ENCODE measurements at places on chromosomes 5 and 9.

- no peak for DNase-seq
Measured at GRCh38 chr5:56513141-56513540, 280.0 kb upstream of the ANKRD55 start.

DNA sequence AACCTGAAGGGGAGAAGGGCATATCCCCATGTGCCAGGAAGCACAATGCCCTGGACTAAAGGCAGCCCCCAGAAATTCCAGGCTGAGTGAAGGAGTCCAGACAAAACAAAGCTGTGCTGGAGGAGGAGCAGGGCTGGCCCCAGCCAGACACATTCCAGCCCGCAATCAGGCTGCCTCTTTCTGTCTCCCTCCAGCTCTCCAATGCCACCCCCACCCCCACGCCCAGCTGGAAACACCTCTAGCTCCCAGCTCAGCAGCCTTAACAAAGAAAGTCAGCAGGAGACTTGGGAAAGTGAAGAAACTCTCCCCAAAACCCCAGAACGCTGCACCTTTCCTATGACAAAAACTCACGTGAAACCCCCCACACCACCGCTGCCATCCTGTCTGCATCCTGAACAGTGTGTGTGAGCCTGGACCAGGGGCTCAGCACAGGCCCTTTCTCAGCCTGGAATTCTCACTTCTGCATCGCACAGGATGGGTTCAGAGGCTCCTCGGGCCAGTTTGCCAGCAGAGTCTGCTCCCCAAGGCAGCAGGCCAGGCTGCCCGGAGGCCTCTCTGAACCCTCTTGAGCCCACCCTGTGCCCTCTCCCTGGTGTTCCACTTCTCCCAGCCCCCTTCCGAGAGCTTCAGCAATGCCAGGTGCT lies 96.2 kb upstream of the ICE1 start:
- no peak for DNase-seq

- no peak for DNase-seq
Measured at GRCh38 chr5:179759581-179760551, 27.2 kb downstream of the MAML1 start.

DNA sequence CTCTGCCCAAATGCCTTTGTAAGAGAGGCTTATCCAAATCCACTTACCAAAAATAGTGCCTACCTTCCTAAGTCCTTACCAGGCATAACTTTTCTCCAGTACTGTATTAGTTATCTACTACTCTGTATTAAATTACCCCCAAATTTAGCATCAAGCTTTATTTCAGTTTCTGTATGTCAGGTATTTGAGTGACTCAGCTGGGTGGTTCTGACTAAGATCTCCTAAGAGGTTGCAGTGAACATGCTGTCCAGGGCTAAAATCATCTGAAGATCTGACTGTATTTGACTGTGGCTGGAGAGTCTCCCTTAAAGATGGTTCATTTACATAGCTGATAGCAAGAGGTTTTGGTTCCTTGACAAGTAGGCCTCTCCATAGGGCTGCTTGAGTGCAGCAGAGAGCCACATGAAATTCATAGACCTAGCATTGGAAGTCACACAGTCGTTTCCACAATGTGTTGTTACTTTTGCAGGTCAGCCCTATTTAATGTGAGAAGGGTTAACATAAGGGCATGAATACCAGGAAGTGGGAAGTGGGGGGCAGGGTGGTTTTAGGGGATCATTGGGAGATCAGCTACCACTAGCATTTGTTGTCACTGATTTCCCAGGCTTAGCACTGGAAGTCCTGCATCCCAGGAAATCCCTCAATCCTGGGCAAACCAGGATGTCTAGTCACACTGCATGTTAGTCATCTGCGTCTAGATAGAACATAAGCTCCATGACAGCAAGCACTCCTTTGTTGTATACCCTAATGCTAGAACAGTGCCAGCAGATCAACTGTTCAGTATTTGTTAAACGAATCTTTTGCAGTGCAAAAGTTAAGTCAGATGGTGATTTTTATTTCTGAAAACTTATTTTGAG lies 2.0 kb upstream of the ZNF622 start:
- DNase-seq = no peak

- DNase-seq = no peak
Measured at GRCh38 chr5:133938929-133939328, 29.5 kb downstream of the C5orf15 start.
